ENCODE measurements at places on chromosomes 12 and 14. TPM values are rescaled to one million over a fixed set of nuclear protein-coding genes. Genes with fewer than 3 reads are reported as not detected.

LHX5 gene
- not detected for polyA plus RNA-seq

DLGAP5 gene
- polyA plus RNA-seq = 17.8 TPM

CMA1 gene
- polyA plus RNA-seq = not detected

- DNase-seq = no peak
Observed at GRCh38 chr12:72388322-72388721, 116.2 kb downstream of the TRHDE start.

DNA sequence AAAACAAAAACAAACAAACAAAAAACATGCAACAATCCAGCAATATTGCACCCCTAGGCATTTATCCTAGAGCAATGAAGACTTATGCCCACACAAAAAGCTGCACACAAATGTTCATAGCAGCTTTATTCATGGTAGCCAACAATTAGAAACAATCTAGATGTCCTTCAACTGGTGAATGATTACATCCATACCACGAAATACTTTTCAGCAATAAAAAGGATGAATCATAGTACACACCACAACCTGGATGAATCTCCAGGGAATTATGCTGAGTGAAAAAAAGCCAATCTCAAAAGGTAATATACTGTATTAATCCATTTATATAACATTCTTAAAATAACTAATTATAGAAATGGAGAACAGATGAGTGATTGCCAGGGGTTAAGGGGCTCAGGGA is 14.5 kb upstream of the GPR162 start:
- DNase-seq = no peak

GRCh38 chr12:72995616-72996015 is 723.4 kb downstream of the TRHDE start:
- no peak for DNase-seq

DNA sequence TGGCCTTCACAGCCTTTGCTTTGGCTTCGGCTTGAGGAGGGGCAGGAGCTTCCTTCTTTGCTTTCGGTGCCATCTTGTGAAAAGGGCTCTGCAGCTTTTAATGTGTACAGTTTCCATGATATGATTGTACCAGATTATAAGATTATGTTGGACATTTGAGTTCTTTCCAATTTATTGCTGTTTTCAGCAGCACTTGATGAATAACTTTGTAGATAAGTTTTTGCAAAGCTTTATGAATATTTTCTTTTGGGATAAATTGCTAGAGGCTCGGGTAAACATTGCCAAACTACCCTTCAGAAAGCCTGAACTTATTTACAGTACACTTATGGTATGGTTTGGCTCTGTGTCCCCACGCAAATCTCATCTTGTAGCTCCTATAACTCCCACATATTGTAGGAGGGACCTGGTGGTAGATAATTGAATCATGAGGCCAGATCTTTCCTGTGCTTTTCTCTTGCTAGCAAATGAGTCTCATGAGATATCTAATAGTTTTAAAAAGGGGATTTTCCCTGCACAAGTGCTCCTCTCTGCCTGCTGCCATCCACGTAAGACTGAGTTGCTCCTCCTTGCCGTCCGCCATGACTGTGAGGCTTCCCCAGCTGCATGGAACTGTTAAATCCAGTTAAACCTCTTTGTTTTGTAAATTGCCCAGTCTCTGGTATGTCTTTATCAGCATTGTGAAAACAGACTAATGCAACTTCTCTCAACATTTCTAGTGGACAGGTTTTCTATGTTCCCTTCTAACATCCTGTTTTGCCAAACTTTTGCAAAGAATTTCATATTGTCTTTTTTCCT is 70.4 kb downstream of the RCOR1 start:
- no peak for DNase-seq

DNA sequence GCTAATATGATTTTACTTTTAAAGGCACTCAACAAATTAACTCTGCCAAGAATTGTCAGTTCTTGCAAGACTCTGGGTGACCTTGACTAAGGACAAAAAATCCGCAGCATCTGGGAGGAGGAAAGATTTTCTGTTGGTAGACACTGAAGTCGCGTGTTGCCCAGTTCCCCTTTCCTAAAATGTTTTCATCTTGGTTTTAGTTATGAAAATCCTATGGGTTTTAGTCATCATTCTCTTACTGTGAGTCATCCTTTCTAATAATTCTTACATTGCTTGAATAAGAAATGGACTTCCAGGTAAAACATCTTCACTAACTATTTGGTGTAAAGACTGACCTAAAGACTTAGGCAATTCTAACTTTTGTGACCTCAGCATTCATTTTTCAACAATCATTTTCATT is 9.1 kb downstream of the GSG1 start:
- DNase-seq = peak; percentile 80

GRCh38 chr12:2338991-2339431 is 286.2 kb downstream of the CACNA1C start:
- peak; percentile 91 for DNase-seq

DNA sequence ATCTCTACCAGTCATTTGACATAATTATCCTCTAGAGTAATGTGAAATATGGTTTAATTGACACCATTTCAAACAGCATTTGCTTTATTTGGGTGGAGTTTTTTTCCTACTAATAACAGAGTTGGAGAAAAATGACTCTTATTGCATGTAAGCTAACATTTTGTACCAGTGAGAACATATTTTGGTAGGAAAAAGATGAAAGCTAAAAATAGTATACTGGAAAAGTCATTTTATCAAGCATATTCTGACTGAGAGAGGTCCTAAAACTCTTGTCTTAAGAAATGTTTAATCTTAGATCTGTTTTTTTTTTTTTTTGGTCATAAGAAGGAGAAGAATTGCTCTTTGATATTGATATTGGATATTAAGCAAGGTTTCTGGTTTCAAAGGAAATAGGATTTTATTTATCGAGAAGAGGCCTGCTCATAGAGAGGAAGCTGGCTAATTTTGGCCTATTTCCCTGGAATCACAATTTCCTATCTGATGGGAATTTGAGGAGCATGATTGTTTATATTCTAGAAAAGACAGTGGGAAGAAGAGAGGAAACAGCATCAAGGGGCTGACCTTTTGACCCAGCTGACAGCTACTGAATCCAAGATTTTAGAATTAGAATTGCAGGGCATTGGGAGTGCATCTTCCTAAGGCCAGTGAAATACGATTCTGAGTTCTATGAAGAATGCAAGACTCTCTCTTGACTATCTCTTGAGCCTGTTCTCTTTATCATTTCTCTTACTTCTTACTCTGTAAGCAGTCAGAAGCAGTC is 19.4 kb downstream of the OTOGL start:
- DNase-seq = no peak

DNA sequence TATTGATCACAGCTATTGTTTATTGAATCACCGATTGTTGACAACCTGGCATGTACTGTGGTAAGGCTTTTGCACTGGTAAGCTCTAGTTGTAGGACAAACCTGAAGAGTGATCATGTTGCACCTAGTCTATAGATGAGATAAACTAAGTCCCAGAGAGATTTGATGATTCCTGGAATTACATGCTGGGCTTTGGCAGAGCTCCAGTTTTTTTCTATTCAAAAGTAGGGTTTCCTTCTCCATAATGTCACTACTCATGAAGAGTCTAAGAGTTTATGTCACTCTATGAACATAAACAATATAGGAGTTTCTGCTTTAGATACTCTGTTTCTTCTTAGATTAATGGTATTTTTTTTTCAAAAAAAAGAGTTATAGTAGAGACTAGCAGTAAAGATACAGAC is 72.0 kb downstream of the BMP4 start:
- no peak for DNase-seq

DNA sequence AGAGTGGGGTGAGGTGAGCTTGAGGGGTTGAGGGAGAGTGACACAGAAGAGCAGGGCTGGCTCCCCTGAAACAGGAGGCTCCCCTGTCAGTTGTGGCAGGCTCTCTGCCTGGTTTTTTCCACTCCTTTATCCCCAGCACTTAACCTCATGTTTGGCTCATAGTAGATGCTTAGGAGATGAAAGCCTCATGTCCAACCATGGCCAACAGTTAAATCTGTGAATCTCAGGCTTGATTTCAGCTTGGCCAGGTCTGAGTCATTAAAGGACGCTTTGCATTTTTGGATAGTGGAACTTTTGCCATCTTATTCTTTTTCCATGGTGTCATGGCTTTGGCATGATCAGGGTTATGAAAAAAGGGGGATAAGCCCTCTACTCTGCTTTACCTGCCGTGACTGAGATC is 117.2 kb downstream of the CACNA1C start:
- peak; percentile 78 for DNase-seq

DNA sequence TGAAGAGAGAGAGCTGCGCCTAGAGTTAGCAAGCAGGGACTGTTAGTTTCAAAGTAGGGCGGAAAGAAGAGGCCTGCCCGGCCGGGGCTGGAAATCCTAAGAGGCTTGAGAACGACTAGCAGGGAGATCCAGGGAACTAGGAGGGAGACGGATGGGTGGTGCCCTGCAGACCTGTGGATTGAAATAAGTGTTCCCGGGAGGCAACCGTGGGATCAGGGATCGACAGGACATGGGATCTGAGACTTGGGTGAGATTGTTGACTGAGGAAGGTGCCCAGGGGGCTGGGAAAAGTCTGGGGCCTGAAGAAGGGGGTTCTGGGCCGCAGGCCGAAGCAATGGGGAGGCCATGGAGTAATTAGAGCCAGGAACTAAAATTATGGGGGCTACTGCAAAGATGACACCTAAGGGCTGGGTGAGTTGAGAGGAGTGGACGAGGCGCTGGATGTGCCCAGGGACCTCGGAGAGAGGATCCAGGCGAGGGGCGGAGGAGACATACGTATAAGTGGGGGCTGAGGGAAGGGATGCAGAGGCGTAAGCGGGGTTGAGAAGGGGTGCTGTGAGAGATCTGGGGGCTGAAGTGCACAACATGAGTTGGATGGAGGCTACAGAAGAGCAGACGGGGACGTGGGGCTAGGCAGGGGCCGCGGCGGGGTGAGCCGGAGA is 635 bp downstream of the LTA4H start:
- DNase-seq = peak; percentile 66

- DNase-seq = peak; percentile 62
Observed at GRCh38 chr14:69152181-69152901, 578 bp downstream of the DCAF5 start.

DNA sequence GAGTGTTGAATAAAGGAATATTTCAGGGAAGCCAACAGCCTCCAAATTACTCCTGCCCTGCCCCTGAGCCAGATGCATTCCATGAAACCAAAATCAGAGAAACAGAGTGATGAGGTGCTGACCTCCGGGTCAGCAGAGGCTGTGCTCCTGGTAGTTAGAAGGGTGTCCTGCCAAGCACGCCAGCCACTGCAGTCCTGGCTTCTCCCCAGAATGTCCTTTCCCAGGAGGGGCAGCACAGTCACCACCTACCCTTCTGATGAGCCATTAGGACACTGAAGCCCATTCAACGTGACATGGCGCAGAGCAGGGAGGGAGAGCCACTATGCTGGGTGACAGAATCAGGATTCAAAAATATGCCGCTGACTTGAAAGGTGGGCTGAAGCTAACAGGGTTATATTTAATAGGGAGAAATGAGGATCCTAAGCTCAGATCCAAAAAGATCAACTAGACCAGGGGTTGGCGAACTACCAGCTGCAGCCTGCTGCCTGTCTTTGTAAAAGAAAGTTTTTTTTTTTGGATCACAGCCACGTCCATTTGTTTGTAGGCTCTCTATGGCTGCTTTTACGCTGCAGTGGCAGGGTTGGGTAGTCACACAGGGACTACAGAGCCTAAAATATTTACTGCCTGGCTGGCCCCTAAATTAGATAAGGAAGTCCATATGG is 34.5 kb upstream of the PLEK2 start:
- DNase-seq = no peak

DNA sequence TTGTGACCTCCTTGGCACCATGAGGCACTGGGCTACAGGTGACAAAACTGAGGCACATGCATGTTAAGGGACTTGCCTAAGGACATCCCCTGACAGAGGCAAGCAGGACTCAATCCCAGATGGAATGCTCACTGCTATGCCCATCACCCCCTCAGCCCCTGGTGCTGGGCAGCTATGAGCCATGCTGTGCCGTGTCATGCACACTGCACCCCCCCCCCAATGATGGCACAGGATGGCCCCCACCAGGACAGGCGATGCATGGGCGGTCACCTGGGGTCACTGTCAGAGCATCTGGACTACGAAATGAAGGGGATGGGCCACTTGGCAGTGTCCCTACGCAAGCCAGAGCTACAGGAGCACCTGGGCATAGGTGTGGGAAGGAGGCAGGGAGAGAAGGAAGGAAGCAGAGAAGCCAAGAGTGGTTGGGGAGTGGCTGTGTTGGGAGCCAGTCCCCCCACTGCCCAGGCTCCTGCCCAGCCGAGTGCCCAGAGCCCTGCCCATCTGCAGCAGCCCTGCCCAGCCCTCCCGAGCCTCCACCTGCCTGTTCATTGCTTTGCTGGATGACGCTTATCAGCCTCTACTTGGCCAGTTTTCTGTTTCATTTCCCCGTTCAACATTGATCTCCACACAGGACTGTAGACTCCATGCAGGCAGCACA is 84.9 kb upstream of the DIO3 start:
- no peak for DNase-seq
